ENCODE measurements at places on chromosomes 7 and 10.

DNA sequence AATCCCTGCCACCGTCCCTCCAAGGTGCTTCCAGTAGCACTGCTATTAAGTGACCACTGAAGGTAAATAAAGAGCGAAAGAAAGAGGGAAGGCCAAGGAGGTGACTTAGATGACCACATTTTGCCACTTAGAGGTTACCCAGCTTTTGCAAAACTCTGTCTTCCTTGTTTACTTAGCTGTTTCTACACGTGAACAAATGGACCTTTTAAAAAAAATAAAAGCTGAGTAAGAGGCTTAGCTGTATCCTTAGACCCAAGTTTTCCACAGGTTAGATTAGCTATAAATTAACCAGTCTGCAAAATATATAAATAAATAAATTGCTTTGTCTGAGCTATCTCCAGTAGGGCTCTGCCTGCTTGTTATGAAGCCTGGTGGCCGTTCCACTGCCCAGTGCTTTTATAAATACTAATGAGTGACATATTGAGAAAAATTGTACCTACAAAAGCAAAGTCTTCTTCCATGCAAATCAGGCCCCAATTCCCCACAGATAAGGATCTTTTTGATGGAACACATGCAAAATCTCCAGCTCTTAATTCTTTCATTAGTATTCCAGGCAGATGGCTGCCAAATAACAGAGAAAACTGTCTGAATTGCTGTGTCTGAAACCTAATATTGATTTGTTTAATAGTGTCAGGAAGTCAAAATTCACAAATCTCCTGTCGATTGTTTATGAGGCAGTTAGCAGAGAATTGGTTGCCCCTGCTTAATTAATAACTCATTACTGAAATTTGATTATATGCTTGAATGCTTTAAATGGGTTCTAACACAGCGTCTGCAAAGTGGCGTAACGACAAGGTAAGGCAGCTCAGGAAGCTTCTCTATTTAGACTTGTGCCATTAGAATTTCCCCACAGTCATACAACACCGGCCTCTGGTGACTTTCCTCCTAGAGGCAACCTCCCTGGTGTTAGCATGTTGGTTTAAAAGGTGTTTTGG lies 176.7 kb downstream of the EMX2 start:
- no peak for DNase-seq

DNA sequence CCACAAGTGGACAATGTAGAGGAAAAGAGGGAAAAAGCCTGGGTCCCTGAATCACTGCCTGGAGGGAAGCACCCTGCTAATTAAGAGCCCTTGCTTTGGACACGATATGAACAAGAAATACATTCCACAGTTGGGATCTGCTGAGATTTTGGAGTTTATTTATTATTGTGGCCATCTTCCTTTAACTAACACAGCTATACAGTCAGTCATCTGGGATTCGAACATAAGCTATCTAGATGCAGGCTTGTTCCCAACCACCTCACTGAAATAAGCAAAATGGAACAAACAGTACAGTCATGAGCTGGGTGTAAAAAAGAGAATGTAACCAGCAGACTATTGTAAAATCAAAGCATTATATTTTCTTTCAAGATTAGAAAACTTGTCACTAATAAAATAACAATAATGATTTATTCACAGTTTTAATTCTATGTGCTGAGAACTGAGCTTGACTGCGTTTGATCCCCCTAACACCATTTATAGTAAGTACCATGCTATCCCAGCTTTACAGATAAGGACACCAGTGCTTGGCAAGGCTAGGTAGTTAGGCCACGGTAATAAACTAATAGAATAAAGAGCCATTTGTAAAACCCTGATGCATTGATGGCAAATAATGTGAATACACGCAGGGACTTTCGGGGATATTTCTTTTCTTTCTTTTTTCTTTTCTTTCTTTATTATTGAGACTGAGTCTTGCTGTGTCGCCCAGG lies 223.8 kb upstream of the KLF6 start:
- no peak for DNase-seq

DNA sequence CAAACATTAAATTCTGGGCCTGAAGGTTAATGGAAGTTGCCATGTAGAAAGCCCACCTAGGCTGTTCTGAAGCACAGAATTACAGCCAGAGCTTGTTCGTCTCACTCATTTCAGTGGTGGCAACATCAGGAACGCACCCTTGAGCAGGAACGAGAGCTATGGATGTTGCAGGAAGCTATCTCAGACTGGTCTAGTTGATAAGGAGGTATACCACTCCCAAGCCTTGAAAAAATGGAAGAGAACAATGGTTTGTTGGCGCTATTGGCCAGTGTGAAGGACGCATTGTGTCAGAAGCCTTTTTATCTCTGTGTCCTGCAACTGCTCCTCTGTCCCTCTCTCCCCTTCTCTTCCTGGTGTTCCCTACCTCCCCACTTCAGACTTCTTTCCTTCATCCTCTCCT lies 60.9 kb upstream of the RAPGEF5 start:
- DNase-seq, result no peak

GRCh38 chr10:109593682-109594081 lies 329.6 kb downstream of the XPNPEP1 start:
- DNase-seq, result no peak
